ENCODE measurements at places on chromosomes 11 and 22.

DNA sequence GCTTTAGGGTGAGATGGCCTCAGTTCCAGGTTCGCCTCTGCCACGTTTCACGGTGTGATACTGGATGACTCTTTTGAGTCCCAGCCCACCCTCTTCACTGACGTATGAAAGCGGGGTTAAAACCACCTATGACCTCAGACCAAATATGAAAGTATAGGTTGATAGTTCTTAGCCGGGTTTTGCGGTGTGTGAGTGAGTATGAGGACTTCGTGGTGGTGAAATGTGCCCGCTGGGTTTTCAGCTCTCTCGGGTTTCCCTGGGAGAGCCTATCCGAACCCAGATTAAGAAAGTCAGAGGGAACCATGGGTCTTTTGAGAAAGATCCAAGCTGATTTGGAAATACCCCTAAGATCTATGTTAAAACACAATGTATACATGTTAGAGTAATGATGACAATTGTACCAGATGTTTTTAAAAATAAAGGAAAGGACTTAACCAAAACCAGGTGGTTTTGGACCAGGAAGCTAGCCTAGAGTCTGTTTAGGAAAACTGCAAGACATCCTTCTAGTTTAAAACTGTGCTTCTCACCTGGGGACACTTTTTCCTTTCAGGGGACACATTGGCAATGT, 25.8 kb upstream of the ST3GAL4 start:
- no peak for DNase-seq

- no peak for DNase-seq
Observed at GRCh38 chr11:75014129-75014528, 25.4 kb downstream of the NEU3 start.

- no peak for DNase-seq
Observed at GRCh38 chr11:68371171-68372041, 59.0 kb downstream of the LRP5 start.

GRCh38 chr11:57081356-57081755, 92.6 kb downstream of the OR5AK2 start:
- DNase-seq = no peak

- no peak for DNase-seq
Observed at GRCh38 chr11:46766656-46767055, 47.6 kb downstream of the F2 start.

DNA sequence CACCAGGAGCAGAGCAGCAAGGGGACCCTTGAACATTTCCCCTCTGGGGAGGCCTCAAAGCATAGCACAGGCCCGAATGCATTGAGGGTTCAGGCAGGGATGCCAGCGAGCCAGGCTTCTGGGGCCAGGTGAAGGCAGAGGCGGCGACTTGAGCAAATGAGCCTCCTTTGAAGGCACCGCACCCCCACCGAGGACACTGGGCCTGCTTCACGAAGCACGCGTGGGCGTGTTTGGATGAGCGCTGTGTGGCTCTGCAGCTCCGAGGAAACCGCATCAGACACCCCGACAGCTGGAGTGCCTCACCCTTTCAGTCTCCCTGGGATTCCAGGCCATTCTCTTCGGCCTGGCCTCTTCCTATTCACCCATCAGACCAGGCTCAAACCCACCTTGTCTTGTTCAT, 301.8 kb downstream of the NTM start:
- no peak for DNase-seq

DNA sequence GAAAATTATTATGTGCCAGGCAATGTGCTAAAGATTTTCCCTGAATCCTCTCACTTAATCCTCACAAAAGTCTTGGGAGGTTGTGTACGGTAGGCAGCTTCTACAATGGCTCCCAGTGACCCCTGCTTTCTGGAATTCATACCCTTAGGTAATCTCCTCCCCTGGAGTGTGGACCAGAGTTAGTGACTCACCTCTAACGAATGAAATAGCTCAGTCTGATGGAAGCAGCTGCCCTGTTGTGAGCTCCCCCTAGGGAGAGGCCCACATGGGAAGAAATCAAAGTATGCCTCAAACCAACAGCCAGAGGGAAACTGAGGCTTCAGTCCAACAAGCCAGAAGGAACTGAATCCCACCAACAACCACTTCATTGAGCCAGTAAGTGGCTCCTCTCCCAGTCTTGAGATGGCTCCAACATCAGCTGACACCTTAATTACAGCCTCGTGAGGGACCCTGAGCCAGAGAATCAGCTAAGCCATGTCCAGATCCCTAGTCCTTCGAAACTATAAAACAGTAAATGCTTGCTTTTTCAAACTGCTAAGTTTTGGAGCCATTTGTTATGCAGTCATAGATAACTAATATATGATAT, 98.9 kb upstream of the ISX start:
- no peak for DNase-seq

- peak; percentile 25 for DNase-seq
Observed at GRCh38 chr11:93570759-93571413, 27.7 kb upstream of the SMCO4 start.

GRCh38 chr22:48714231-48714630, 1113.4 kb downstream of the BRD1 start:
- no peak for DNase-seq

DNA sequence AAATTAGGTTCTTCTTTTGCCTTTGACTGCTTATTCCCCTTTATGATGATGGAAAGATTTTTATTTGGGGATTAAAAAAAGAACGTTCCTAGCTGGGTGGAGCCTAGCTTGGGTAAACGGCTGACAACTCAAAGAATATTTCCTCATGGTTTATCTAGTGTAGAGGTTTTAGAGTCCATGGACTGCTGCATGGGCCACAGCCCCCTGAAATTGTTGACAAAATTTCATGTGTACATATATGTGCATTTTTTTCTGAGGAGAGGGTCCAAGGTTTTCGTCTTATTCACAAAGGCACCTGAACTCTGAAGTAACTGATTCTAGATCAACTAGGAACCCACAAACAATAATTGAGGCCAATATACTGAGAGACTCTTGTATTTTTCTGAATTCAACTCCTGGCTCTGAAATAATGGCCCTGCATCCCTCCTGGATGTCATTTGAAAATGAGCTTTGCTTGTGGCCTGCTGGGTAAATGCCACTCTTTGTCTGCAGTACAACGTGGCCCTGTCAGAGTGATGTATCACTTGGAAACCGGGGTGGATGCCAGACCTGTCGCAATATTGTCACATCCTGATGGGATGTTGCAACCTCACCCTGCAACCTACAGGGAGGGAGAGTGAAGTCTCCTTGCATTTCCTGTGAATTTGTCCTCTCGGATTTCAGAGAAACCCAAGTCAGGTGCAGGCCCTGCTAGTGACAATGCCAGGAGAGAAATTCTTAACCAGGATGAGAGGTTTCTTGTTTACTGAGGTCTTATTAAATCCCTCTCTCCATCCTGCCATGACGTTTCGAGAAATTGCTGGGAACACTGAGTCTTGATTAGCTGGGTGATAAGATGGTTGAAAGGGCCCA, 33.8 kb downstream of the EHF start:
- peak; percentile 89 for DNase-seq

GRCh38 chr11:116461789-116462188, 311.0 kb downstream of the BUD13 start:
- no peak for DNase-seq

Measured in psoas muscle (tissue), 8 donors.